Fibroblast of upper back skin (primary cell): ENCODE measurements at places on chromosomes 4 and X.

DNA sequence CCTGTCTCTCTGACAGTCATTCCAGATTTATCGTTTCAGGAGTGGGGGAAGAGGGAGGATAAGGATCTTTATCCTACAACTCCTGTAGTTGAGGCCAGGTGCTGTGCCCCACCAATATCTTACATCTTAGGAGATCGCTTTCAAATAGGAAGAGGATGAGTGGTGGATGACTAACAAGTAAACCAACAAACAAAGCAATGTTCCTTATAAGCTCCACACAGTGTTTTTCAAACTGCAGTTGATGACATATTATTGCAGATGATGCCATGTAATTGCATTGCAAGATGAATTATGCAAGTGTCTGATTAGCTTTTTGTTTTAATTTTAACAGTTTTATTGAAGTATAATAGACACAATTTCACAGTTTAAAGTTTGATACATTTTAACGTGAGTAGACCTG, 35.8 kb upstream of the TMEM164 start:
- DNase-seq: no peak

- DNase-seq: no peak
Observed at GRCh38 chr4:119865389-119865788, 201.3 kb downstream of the MAD2L1 start.

- DNase-seq: no peak
Observed at GRCh38 chr4:36761607-36762006, 480.2 kb downstream of the DTHD1 start.

DNA sequence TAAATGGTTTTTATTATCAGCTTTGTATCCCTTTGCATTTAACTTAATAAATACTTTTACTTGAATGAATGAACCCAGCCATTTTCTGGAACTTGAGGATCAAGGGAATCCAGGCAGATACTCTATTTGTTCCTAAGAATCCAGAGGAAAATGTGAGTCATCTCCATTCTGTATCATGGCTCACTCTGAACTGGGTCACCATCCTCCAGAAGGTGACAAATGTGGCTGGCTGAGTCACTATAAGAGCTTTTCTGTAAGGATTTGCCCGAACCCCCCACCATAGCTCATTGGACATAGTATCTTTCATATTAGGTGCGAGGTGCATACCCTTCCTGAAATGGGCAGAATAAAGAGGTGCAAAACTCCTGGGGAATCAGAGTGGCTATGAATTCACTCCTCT, 25.8 kb downstream of the RTL9 start:
- peak; percentile 41 for DNase-seq

GRCh38 chr4:125522992-125523391, 208.2 kb downstream of the FAT4 start:
- DNase-seq: no peak
